ENCODE measurements at places on chromosomes 5 and 9.
A peak's percentile ranks its signal among the peaks of the same experiment; 100 is the strongest.

DNA sequence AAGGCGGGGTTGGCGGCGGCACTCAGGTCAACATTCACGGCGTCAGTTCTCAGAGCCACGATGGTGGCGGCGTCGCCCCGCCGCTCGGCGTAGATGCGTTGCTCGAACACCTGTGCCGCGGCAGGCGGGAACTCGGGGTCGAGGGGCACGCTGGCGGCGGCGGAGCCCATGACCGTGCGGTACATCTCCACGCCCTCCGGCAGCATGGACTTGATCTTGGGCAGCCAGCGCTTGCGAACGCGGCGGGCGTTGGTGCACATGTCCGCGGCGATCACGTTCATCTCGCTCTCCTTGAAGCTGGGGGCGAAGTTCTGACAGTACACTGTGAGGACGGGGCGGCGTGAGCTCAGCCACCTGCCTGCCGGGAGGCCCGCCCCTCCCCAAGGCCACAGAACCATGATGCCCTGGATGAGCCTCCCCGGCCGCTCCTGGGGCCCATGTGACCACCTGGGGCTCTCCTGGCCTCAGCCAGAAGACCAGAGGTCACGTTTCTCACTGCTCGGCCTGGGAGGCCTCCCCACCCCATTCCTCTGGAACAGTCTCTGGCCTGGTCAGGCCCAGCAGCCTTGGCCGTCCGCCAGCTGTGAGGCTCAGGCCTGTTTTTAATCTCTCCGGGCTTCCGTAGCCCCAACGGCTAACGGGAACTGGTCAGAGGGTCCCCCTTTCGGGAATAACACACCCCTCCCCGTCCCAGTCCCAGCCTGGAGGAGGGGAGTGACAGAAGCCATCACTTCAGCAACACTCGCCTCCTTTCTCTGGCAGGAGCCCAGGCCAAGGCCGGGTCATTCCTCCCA is 50.7 kb upstream of the UBAC1 start:
- peak; percentile 92 for DNase-seq

DNA sequence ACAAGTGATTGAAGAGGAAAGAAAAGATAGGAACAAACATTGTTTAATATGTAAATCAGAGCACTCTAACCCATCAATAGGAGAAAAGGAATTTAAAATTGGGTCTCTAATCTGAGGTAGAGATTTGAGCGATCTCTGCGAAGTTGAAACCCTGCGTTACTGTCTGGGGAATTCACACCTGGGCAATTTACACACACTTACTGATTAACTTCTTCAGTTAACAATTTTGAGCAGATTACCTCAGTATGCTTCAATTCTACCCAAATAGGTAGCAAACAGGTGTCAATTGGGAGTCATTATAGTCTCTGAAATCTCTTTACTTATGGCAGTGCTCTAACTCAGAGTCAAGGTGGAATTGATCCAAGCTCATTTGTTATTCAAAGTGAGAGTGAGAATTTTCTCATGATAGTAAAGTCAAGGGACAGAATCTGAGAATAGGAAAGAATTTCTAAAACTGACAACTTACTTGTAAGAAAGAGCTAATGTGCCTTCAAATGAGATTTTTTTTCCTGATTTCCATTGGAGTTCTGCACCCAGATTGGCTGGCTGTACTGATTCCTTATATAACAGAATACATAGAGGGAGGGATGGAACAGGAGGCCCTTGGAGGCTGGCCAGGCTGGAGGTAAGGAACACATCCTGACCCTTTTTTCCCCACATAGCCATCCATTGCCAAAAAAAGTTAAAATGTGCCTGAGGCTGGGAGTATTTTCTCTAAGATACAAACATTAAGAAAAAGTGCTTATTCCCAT is 27.1 kb upstream of the IFNA14 start:
- DNase-seq: no peak

GRCh38 chr9:120924698-120925534 is 1.7 kb downstream of the TRAF1 start:
- DNase-seq: no peak

DNA sequence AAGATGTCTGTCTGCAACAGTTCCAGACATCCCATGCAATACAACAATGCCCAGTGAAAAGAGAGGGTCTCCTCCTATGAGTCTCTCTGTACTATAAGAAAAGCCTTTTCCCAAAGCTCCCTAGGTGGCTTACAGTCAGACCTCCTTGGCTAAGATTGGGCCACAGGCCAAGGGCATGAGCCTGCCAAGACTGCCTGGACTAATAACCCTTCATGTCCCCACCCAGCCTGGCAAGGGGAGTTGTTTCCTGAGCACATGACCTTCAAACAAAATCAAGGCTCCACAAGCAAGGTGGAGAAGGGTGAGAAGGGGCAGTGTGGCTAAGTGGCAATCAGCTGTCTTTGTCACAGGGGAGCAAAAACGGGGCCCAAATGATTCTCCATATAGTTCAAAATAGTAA is 75.6 kb upstream of the ZSWIM6 start:
- peak; percentile 42 for DNase-seq

- no peak for DNase-seq
Measured at GRCh38 chr9:76680716-76681425, 83.4 kb upstream of the PCA3 start.

- DNase-seq: no peak
Measured at GRCh38 chr5:27592231-27592630, 553.8 kb upstream of the CDH9 start.

GRCh38 chr5:121158451-121158850 is 693.2 kb upstream of the FTMT start:
- DNase-seq: no peak

DNA sequence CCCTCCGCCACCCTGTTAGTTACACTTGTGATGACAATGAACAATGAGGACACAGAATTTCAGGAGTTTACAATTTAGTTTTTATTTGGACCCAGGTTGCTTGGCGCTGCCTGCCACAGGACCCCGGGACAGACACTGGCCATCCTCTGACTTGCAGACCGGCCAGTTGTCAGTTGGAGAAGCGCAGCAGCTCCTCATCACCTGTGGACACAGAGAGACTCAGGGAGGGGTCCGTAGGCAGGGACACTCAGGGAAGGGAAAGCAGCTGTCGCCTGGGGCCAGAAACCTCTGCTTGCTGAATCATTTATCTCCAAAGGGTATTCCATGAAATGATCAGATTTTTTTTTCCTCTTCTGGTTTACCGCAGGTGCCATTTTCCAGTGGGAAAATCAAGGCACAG is 18.0 kb downstream of the AMBP start:
- no peak for DNase-seq

DNA sequence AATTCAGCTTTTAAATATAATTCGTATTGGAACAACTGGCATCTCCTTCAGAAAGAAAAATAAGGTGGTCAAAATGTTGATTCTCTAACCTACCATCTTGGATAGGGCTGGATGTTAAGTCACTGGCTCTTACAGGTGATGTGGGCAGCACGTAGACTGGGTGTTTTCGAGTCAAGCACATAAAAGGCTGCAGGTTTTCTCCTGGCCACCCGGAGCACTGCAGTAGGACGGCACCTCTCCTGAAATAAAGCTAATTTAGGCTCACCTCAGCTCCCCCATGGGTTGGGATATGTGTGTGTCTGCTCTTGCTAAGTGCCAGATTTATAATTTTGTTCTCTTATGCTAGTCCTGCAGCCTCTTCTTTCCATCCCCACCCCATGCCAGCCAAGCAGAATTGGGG is 80.3 kb downstream of the IQGAP2 start:
- DNase-seq: no peak

GRCh38 chr9:113548221-113549041 is 84.9 kb downstream of the RGS3 start:
- DNase-seq: peak; percentile 88

DNA sequence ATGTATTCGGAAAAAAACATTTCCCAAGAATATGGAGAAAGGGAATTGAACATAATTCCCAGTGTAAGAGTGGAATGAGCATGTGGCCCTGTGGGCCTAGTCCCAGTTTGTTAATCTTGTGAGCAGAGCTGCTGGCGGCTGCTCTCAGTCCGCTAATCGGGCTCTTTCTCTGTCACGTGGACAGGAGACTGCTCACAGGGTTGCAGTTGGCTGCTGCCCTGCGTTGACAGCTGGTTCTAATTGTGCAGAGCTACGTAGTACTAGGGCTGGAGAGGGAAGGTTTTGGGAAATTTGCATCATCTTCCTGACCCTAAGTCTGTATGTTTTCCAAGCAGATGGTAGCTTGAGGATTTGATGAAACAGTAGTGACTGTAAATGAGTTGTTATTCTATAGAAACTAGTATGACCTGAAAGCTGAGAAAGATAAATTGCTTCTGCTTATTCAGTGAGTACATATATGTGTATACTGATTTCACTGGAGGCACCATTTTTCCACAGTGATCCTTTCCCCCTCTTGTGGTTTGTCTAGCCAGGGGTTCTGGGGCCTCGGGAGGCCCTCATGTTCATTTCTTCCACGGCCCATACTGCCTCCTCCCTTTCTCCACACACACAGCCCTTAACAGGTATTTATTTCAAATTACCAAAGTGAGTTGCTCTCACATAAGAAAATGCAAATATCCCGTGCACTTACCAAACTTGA is 100.6 kb downstream of the ANGPTL2 start:
- DNase-seq: peak; percentile 91

DNA sequence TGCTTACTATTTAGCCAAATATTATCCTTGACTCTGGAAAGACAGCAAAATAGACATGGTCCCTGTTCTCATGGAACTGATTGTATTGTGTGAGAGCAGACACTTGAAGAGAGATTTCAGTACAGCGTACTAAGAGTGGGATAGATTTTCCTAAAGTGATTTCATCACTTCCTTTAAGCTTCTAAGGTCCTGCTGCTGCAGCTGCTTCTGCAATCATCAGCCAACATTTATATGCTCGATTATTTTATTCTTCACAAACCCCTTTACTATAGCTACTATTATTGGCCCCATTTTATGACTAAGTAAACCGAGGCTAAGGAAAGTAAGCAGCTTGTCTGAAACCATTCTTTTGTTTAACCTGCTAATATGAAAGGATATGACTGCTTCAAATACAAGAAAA is 137.7 kb downstream of the SPATA31D1 start:
- DNase-seq: no peak

DNA sequence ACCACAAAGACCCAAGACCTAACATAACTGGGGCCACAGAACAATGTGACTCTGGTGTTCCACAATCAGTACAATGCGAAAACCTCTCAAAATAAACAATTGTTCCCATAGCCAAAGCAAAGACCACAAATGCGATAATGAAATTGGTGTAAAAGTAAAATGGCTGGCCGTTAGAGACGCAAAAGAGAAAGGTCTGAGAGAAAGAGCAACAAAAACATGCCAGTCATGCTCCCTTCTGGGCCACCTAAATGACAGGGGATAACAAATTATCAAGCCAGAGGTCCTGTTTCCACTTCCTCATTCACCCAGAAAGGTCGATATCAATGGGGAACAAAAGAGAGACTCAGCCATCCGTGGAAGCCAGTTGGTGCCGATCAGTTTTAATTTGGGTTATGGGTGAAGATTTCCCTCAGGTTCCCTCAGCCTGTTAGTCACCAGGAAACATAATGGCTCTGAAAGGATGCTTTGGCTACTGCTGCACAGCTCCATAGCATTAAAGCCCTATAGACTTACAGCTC is 9.2 kb upstream of the CFAP95 start:
- no peak for DNase-seq

DNA sequence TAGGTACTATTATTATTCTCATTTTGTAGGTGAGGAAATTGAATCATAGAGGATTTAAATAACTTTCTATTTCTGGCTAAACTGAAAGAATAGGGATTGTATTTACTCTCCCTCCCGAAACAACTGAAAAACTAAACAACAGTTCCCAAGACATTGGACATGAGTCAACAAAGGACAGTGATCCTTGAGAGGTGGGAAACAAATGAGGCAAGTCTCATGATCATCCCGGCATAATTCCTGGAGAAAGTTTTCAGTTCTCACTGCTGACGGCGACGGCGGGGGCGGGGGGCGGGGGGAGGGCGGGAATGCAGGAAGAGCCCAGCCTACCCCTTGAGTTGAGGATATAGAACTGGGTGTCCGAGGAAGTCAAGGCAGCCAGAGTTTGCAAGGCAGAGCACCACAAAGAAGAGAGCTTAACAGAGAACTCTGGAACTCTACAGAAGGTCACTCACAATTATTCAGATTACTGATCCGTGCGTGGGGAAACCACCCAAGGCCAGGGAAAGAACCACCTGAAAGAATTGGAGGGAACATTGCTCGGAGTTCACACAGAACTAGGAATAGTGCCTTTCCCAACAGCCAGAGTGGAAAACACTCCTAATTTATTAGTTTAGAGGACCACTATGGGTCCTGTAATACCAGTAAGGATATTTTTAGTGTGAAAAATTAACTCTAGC is 27.4 kb upstream of the WHRN start:
- DNase-seq: no peak

- no peak for DNase-seq
Measured at GRCh38 chr5:178996156-178996555, 1.0 kb upstream of the GRM6 start.

DNA sequence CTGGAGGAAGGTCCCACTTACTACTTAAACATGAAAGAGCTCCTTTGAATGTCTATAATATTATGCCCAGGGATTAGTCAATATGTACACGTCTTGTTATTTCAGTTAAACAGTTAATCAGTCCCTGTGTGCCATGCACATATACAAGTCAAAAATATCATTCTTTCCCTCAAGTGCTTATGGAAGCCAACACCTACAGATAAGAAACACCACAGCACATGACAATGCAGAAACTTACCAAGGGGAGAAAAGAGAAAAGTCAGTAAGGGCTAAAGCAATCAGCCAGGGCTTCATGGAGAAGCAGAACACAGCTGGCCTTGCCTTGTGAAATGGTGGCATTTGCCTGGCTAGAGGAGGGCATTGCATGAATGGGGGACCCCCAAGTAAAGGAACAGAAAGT is 88.3 kb downstream of the SNCAIP start:
- no peak for DNase-seq

DNA sequence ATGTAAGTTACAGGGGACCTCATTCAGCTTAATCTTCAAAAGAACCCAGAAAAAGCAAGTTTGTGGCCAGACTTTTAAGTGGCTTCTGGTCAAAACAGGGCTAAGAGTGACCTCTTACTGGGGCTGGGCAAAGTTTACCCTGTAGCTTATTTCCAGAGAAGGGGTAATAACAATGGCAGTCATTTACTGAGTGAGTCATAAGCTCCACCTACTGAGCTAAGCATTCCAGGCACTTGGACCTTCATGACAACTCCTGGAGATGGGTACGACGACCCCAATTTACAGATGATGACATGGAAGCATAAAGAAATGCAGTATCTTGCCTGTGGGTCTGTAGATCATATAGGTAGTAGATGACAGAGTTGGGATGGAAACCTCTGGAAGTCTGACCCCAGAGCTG is 4.7 kb upstream of the GPR151 start:
- DNase-seq: no peak

DNA sequence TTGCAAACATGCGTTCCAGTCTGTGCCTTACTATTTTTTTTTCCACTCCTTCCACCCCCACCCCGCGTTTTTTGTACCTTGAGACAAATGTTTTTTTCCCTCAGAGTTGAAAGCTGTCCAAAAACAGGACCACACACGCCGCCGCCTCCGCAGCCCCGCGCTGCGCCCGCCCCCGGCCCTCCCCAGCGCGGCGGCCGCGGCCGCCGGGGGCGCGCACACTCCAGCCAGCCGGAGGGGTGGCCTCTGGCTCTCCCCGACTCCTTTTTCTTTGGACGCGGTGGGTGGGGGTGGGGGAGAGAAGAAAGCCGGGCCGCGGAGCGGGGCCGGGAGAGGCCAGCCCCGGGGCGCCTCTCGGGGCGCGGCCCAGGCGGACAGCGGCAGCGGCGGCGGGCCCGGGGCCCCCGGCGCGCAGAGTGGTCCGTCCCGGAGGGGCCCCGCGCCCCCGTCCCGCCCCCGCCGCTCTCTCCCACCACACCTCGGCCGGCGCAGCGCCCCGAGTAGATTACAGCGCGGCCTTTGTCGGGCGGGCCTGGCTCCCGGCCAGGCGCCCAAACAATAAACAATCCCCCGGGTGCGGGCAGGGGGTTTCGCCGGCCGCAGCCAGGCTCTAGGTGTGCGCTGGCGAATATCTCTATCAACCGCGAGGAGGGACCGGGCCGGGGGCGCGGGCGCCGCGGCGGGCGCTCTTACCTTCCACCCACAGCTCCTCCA is 10.9 kb downstream of the PTCH1 start:
- peak; percentile 67 for DNase-seq
